ENCODE measurements at places on chromosomes 5 and 9.

GRCh38 chr9:133852431-133852830, 114.3 kb upstream of the SARDH start:
- no peak for DNase-seq

DNA sequence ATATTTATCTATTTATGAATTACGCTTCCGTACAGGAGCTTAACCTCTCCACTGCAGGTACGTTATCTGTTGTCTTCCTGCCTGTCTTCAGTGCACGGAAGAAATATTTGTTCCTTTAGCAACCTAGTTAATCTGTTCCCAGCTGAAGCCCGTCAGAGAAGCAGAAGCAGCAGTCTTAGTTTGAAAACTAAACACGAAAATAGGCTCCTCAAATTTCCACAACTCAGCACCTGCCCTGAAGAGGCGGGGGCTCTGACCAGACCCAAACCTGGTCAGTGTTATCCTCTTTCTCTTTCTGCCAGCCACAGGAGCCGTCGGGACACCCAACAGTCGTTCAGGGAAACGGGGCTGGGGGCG, 462 bp downstream of the NUDCD2 start:
- no peak for DNase-seq

GRCh38 chr9:21510806-21511205, 28.7 kb upstream of the IFNE start:
- DNase-seq, result no peak

DNA sequence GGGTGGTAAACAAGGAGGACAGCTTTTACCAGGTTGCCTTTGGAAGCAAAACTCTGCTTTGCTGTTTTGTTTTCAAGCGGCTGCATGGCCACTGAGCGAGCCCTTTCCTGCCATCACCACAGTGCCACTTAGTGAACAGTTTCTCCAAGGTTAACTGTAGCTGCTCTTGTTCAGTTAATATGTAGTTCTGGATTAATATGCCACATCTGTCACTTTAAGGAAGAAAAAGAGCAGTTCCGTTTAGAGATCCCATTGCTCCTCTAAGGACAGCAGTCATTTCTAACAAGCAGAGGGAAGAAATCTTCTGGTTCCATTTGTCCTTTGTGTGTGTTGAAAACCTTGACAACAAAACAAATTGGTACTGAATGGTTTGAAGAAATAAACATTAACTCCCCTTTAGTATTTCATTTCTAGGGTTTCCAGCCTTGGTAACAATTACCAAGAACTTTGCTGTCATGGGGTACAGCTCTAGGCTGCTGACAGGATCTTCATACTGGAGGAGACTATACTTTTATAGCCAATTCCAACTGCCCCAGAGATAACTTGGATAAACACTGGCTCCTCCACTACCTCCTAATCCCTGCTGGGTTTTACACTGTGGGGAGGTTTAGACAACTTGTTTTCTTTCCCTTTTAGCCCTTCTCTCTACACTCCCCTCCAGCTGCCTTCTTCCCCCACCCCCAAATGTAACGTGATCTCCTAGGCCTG, 10.3 kb upstream of the ABL1 start:
- no peak for DNase-seq

DNA sequence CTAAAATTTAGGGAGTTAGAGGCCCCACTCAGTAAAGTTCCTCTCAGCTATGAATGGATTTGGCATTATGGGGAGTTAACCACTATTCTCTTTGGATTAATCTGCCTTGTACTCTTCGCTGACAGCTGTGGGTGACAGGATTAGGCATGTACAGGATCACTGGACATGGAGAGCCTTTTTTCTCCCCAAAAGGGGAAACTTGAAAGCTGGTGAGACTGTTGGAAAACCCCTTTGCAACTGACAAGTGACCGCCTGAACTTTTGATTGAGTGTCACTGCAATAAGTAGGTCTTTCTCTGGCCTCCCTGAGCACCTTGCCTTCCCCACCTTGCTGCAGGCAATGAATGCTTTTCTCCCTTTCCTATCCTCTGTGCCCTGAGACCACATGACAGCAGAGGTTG, 68.3 kb downstream of the ERP44 start:
- no peak for DNase-seq

GRCh38 chr5:178147406-178147805, 6.3 kb downstream of the NHP2 start:
- DNase-seq, result no peak

DNA sequence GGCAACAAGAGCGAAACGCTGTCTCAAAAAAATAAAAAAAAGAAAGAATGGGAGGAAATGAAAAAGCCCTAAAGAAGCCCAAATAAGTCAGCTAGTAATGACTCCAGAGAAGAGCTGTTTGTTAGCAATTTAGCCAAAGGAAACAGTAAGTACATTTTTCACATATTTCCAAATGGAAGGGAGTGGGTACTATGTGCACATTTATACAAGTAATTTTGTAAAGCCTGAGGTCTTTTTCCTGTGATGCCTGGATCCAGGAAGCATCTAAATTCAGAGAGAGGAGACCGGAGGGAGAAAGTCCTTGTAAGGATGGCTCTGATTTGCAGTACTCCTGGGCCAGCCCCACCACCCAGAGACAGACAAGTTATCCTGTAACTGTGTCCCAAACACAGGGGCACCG, 14.7 kb downstream of the FBP1 start:
- DNase-seq, result no peak

GRCh38 chr5:157963761-157964160, 104.8 kb upstream of the CLINT1 start:
- DNase-seq, result no peak

DNA sequence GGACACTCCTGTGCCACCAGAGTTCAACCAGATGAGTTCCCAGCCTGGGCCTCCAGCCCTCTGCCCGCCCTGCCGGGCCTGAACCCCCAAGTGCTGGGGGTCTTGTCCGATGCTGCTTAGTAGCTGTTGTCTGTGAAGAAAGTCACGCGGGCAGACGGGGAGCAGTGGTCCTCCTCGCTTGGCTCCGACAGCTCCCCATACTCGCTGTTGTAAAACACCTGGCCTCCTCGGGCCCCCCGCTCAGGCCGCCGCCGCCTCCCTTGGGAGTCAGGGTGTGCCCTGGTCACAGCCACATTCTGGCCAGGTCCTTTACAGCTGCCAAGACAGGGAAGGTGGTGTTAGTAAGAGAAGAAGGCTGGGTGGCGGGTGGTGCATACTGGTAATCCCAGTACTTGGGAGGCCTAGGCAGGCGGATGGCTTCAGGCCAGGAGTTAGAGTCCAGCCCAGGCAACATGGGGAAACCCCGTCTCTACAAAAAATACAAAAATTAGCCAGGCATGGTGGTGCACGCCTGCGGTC, 11.8 kb upstream of the SCGB3A1 start:
- no peak for DNase-seq

DNA sequence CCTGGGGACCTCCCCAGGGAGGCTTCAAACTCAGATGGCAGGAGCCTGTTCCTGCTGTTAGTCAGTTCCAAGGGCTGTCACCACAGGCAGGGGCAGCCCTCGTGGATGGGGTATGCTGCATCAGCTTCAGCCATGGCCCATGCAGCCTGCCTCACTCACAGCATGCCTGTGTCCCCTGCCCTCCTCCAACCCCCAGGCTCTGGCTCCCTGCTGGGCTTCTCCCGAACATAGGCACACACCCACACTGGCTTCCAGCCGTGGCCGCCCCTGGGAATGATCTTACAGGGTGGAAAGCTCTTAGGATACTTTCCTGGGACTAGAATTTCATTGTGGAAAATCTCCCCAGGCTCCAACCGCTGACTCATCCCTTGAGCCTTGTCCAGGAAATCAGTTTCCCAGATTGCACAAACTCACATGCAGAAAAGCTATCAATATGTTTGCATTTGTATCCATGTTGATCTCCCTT, 163.8 kb downstream of the SEC61B start:
- no peak for DNase-seq

GRCh38 chr5:57494104-57495098, 11.8 kb upstream of the ACTBL2 start:
- DNase-seq, result no peak

DNA sequence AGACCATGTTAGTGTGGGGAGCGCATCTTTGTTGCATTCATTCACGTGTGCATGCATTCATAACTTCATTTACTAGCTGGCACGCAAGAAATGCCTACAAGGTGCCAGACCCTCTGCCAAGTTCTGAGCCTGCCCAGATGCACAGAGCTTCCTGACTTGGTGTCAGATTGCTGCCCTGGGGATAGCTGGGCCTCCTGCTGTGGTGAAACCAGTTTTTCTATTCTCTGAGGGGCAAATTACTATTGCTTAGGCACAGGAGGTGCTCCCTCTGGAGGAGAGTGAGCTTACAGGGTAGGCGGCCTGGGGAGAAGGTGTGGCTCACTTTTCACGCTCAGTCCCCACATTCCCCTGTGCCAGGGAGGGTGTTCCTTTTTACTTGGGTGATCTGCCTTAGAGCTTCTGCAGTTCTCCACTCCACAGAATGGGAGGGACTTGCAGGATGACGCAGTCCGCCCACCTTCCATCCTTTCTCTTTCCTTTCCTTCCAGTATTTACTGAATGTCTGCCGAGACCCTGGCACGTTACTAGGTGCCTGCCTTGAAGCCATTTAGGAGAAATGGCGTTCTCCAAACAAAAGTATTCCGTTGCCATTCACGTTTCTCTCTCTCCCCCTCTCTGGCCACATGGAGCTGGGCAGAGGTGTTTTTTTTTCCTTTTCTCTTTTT, 27.9 kb upstream of the CTNNA1 start:
- DNase-seq, result no peak

- DNase-seq, result no peak
Measured at GRCh38 chr9:74609671-74610405, 112.7 kb downstream of the RORB start.

DNA sequence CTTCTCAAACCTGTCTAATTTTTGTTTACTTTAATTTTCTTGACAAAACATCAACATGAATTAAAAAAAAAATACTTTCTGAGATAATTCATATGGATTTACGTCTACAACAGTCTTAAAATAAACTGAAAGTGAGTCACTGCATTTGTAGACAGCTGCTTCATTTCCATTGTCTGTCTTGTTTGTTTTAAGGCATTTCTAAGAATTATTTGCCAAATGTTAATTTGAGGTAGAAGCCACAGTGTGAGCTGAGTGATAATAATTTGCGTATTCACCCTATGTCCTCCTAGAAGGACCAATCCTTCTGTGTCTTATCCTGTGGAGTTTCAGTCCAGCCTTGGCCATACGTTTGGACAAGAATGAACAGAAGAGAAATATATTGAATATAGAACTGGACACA, 174.5 kb downstream of the CFAP90 start:
- no peak for DNase-seq

DNA sequence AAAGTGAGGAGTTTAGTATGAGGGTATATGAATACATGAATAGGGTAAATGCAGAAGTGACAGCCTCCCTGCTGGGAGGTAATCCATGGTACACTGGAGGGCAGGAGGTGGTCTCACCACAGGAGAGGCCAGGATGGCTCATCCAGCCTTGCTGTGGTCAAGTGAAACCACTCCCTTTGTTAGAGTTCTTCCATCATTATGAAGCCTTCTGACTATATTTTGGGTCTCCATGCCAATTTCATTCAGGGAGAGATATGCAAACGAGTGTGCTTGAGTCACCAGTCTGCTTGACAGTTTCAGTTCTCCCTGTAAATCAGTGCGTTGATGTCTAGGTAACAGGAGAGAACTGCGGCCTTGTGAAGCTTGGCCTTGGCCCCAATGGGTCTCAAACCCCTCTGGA, 16.4 kb downstream of the PPP3R2 start:
- no peak for DNase-seq

- no peak for DNase-seq
Measured at GRCh38 chr5:151708126-151708525, 21.4 kb upstream of the SPARC start.

GRCh38 chr5:14840624-14841023, 31.0 kb downstream of the ANKH start:
- no peak for DNase-seq

DNA sequence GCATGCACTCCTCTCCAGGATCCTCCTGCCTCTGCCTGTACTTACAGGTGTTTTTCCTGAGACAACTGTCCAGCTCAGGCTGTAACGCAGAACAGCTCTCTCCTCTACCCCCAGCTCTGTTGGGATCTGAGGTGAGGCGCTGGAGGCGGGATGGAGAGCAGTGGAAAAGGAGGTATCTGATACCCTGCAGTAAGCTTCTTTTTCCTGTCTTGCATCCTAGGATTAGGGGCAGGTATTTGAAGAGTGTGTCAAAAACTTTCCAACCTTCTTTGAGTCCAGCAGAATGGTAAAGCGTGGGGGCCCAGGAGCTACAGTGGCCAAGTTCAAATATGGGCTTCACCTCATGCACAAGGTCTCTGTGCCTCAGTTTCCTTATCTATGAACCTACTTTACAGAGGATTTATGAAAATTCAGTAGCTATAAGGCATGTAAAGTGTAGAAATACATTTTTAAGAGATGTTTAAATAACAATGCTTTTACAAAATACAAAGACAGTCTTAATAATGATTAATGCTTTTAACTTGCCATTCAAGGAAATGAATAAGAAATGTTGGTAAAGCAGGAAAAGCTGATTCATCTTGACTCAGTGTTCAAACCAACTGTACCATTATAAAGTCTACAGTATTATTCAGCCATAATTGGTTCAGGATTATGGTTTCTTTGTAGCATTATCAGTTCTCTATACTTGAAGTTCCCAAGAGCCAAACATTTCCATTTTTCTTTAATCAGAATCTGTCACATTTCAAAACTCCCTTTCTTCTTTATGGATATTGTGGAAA, 26.1 kb downstream of the MAP1B start:
- DNase-seq, result no peak

DNA sequence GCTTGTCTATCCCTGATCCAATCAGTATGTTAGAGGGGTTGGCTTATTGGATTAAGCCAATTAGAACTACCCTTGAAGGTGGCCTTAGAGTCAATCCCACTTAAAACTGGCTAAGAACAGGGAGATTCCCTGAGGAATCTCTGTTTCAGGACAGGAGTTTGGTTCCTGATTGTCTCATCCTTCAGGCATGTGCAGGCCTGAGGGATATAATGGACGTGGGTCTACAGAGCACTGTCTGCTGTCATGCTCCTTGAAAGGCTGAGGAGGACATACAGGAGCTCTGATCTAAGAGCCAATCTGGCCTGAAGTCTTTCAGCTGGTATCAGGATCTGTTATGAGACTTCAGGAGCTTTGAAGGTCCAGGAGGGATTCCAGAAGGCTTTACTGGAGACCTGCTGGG, 36.2 kb upstream of the PRXL2C start:
- no peak for DNase-seq

- DNase-seq, result no peak
Measured at GRCh38 chr5:142823126-142823525, 52.9 kb downstream of the ARHGAP26 start.

GRCh38 chr5:61701877-61702602, 370.0 kb downstream of the ZSWIM6 start:
- no peak for DNase-seq

DNA sequence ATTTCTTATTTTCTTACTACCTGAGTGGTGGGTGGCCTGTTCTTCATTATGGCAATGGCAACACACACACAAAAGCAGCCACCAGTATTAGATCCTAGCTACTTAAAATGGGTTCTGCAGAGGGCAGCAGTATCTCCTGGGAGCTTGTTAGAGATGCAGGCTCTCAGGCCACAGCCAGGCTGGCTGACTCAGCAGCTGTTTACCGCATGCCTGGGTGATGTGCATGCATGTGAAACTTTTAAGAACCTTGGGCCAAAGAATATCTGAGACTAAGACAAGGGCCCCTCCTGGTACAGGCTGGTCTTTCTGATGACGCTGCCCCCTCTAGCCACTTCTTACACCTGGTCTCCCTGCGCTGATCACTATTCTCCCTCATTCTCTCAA, 399.0 kb downstream of the MED10 start:
- no peak for DNase-seq

All from stimulated activated CD8-positive, alpha-beta memory T cell treated with anti-CD3 and anti-CD28 coated beads, Interleukin-7, amount 100 ng/mL, for 1 hour (primary cell).